Purkinje cell (primary cell): ENCODE measurements at places on chromosomes 7 and 10. TPM values are rescaled to one million over a fixed set of nuclear protein-coding genes. Genes with fewer than 3 reads are reported as not detected.

The TMEM270 gene
- not detected in 2 replicates for polyA plus RNA-seq

The DYNC1I1 gene
- 77.7 and 92.1 TPM in 2 replicates for polyA plus RNA-seq

The UBN2 gene
- 7.0 and 8.5 TPM in 2 replicates for polyA plus RNA-seq

The GPR15LG gene
- polyA plus RNA-seq, result not detected in 2 replicates

The P4HA1 gene
- polyA plus RNA-seq, result 9.3 and 13.7 TPM in 2 replicates

The WNT16 gene
- polyA plus RNA-seq, result 40.3 and 65.1 TPM in 2 replicates

The SPDYE9 gene
- polyA plus RNA-seq, result 1.4 and 2.2 TPM in 2 replicates

The FAM24B gene
- polyA plus RNA-seq, result 28.0 and 36.0 TPM in 2 replicates

The AOC1 gene
- polyA plus RNA-seq, result not detected in 2 replicates

The LRRN3 gene
- polyA plus RNA-seq, result 430 and 457 TPM in 2 replicates

The TRIM73 gene
- 0.27 TPM in 1 of 2 replicates, not detected in the other for polyA plus RNA-seq

The HIPK2 gene
- polyA plus RNA-seq, result 14.0 and 19.0 TPM in 2 replicates

The PTPRE gene
- 98.0 and 99.6 TPM in 2 replicates for polyA plus RNA-seq

The CALCR gene
- not detected in 2 replicates for polyA plus RNA-seq

The STAG3 gene
- 0.55 and 2.1 TPM in 2 replicates for polyA plus RNA-seq
